NCI-H345 (cell line): ENCODE measurements at places on chromosomes 2 and 18.

- DNase-seq, result peak; percentile 54
These were observed at the start of gene ACKR3 for GRCh38 chr2:236569573-236569973. Gene ACKR3 (plus strand): TSS chr2:236569825. CDS start chr2:236580466, 10,641 bp downstream.

DNA sequence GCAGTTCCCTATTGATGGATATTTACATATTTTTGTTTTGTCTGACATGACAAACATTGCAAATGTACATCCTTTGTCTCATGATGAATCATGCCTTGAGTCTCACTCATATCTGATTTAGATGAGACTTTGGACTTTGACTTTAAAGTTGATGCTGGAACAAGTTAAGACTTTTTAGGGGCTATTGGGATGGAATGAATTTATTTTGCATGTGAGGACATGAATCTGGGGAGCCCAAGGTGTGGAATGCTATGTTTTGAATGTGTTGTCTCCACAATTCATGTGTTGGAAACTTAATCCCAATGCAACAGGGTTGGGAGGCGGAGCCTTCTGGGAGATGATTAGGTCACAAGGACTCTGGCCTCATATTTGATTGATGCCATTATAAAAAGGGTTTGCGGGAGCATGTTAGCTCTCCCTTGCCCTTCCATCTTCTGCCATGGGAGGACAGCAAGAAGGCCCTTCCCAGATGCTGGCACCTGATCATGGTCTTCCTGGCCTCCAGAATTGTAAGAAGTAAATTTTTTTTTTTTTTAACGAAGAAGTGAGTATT, 29.1 kb upstream of the INO80D start:
- DNase-seq, result no peak

DNA sequence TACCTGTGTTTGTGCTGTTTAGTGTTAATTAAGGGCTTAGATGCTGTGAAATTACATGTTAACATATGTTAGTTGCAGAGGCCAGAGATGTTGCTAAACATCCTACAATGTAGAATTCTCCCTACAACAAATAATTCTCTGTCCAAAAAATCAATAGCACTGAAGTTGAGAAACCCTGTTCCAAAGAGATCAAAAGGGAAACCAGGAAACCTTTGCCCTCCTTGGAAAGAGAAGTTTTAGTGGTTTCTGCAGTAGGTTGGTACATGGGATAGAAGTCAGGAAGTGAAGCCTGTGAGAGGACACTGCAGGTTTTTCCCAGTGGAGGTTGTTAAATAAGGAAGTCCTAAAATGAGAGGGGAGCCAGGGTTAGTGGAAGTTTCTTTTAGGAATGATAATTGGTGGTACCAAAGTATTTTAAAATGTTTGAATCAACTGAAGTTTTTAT, 6.3 kb upstream of the RMDN2 start:
- no peak for DNase-seq

DNA sequence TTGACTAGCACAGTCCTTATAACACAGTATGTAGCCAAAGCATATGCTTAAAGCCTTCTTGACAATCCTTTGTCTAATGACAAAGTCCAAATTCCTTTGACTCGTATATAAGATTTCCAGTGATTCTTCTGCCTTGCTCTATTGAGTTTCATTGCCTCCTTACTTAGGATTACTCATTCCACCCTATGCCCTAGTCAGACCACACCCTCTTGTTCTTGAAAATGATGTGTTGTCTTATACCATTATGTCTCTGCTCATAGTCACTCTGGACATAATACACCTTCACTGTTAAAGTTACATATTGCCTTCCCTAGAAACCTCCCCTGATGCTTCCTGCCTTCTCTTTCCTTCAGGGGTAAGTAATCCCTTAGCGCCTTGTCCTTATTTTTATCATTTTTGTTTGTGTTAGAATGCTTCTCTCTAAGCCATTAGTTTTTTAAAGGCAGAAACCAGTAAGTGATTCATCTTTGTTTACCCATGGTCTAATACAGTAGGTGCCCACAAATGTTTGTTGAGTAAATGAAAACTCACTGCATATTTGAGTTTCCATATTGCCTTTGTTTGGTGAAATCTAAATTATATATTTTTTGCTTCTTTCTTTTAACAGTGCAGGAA, 19.3 kb downstream of the GPD2 start:
- DNase-seq, result no peak

GRCh38 chr2:162989507-162989906, 150.9 kb upstream of the KCNH7 start:
- DNase-seq, result no peak

- no peak for DNase-seq
These were observed 70.9 kb upstream of the TMEM87B start for GRCh38 chr2:111984213-111984604.

GRCh38 chr18:77560341-77560992, 310.8 kb downstream of the GALR1 start:
- no peak for DNase-seq

DNA sequence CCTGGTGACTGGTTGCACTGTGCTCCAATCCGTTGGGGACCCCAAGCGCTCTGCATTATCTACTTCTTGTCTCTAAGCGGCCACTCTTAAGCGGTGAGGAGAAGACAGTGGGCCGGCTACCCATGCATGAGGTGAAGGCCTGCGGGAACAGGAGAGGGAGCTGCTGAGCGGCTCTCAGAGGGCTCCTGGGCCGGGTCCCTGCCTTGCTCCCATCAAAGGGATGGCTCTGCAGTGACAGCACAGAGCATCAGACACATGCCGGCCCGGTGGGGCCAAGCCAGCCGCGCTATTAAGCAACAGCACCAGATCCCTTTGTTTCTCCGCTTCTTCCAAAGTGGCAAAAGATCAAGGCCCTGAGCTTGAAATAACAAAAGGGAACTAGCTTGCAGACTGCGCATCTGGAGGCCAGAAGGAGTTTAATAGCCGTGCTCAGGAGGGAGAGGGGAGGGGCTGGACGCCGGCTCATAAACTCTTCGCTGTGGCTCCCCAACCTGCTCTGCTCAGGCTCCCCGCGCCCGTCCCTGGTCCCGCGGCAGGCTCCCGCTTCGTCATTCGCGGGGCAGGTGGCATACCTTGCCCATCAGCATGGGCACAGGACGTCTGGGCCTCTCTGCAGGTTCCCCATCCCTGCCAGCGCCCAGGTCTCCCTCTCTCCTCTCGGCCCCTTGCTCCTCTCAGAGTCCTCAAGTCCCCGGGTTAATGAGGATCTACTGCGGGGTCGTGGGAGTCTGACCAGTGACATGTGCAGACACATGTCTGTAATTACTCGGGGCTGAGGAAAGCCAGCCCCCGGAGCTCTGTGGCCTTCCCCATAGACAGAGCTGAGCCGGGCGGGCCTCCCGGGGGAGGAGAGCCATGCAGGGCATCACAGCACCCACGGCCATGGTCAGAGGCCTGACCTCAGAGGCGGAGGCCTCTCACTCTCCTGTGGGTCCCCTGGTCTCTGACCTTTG, 96.7 kb downstream of the ASB1 start:
- DNase-seq, result no peak
